ENCODE measurements at places on chromosomes 1 and 21. TPM values are rescaled to one million over a fixed set of nuclear protein-coding genes. Genes with fewer than 3 reads are reported as not detected.

DNA sequence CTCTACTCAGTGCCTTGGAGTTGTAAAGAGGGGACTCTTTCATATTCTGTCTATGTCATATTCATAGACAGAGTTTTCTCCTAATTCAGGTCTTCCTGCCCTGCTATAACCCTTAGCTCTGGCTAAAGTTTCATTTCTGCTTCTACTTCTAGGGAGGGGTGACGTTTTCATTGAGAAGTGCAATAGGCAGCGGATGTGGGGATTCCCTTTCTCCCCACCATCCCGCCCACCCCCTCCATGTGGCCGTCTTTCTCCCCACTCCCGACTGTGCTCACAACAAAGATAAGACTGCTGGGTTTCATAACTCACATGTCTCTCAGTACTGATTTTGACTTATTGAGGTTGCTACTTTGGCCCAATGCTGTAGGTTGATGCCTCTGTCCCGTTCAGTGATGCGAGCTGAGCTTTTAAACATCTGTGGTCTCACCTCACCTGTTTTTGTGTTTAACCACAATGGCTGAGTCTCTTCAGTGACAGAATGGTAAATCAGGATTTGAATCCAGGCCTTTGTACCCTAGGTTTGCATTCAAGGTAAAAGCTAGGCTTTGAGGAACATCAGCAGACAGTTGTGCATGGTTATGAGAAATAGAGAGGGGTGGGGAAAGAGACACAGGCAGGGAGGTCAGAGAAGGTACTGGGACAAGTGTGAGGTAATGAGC, 7.8 kb upstream of the KIF14 start:
- no peak for DNase-seq

DNA sequence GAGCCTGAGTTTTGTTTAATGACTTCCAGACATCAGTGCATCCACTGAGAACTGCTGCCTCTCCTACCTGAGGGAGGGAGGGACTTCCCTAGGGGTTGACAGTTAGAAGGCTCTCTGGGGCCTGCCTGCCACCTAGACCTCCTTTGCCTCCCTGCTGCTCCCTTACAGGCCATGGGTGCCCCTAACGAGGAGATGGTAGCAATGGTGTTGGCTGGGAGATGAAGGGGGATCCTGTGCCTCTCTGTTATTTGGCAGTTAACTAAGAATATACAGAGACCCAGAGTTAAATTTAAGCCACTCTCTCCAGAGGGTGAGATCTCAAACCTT, 66.1 kb downstream of the UBE2U start:
- DNase-seq = no peak

DNA sequence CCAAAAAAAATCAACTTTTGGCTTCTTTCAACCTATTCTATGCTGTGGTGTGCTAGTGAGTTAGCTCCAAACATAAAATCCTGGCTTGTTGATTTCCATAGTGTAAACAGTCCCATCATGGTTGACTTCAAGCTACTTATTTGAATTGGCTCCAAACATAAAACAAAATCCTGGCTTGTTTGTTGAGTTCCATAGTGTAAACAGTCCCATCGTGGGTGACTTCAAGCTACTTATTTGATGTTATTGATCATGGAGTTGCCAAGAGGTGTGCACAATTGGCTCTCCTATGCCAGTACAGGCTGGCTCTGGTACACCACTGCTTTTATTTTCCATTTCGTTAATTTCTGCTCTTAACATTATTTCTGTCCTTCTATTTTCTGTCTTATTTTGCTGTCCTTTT, 1.8 kb upstream of the COA6 start:
- DNase-seq = no peak

DNA sequence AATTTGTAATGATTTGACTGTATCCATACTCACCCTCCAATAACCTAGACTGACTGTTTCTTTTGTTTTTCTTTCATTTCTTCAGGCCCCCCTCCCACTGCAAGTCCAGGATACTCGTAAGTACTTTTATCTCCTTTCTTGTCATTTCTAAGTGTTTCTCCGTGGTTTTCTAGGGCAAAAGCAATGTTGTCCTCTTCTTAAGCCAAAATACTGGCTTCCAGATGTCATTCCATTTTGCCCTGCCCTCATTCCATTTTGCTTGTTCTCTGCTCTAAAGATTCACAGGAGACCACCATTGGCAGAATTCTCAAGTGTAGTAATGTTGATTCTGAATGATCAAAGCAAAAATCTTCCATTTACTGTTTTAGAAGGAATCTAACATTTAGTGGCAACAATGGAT, 152.8 kb upstream of the UBE2U start:
- no peak for DNase-seq

DNA sequence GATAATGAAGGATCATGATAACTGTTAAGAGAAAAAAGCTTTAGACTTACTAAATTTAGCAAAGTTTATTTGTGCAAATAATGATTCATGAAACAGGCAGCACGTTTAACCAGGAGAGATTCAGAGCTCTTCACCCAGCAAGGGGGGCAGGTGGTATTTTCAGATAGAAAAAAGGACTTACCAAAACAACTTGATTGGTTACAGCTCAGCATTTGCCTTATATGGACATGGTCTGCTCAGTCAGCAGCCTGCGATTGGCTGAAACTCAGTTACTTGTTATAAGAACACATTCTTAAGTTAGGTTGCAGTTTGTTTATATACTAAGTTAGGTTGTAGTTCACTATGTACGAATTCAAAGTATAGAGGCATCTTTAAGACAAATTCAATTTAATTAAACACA, 165.6 kb downstream of the DUSP10 start:
- DNase-seq = no peak

DNA sequence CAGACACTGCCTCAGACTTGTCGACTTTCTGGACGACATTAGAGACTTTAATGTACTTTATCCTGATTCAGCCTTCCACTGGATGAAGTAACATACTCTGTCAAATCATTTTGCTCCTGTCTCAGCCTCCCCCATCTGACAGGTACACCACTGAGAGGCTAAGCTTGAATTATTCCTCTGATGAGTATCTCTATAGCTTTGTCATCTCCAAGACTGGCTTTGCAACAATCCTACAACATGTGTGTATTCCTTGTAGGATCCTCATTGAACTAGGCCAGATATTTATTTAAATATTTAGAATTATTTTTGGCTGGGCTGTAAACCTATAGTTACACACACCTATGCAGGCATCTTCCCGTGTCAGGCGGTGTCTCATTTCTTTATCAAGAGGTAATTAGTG, 1.1 kb upstream of the TRIM58 start:
- no peak for DNase-seq

Gene UBL4B
- total RNA-seq = 11.7 TPM

Gene OR2W3
- total RNA-seq = 0.32 TPM

DNA sequence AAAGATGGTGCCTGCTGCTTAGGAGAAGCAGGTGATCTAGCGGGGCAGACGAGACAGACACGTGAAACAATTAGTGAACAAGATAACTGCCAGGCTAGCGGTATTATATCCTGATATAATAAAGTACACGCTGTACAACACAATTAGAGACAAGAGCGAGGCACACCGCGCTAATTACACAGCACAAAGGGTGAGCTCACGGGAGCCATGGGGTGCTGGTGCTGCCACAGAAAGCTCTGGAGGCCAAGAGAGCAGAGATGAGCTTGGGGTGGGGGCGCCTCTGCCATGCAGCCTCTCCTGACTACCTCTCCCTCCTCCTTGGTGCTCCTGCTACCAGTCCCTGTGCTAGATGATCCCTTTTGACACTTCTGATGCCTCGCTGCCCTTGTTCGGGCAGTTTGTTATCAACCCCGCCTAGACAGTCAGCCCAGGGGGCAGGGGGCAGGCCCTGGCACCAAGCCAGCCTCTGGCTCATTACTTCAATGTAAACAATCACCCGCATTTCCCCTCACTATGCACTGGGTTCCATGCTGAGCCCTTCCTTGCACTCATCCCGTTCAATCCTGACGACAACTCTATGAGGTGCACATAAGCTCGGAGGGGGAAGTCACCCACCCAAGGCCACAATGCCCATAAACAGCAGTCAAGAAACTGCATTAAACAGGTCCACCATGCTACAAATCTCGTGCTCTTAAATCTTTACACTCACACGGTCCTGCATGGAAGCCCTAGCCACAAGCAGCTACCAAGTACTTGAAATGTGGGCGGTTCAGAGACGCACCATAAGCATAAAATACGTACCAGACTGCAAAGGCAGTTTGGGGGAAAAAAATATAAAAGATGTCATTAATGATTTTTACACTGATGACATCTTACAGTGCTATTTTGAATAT, 103.0 kb downstream of the SSBP3 start:
- no peak for DNase-seq

DNA sequence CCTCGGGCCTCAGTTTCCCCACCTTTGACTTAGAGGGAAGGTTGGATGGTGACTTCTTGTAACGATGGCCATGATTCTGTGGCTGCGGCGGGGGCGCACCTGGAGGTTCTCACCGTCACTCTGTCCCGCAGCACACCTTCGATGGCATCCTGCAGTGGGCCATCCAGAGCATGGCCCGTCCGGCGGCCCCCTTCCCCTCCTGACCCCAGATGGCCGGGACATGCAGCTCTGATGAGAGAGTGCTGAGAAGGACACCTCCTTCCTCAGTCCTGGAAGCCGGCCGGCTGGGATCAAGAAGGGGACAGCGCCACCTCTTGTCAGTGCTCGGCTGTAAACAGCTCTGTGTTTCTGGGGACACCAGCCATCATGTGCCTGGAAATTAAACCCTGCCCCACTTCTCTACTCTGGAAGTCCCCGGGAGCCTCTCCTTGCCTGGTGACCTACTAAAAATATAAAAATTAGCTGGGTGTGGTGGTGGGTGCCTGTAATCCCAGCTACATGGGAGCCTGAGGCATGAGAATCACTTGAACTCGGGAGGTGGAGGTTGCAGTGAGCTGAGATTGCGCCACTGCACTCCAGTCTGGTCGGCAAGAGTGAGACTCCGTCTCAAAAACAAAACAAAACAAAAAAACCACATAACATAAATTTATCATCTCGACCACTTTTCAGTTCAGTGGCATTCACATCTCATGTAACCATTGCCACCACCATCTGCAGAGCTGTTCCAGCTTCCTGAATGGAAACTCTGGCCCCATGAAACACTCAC, 2.1 kb upstream of the PFKL start:
- peak; percentile 69 for DNase-seq

Gene CYP4A11
- not detected for total RNA-seq

Gene RAB3B
- total RNA-seq = 4.0 TPM

Gene IL20
- total RNA-seq = not detected

Gene KRTAP19-3
- not detected for total RNA-seq

DNA sequence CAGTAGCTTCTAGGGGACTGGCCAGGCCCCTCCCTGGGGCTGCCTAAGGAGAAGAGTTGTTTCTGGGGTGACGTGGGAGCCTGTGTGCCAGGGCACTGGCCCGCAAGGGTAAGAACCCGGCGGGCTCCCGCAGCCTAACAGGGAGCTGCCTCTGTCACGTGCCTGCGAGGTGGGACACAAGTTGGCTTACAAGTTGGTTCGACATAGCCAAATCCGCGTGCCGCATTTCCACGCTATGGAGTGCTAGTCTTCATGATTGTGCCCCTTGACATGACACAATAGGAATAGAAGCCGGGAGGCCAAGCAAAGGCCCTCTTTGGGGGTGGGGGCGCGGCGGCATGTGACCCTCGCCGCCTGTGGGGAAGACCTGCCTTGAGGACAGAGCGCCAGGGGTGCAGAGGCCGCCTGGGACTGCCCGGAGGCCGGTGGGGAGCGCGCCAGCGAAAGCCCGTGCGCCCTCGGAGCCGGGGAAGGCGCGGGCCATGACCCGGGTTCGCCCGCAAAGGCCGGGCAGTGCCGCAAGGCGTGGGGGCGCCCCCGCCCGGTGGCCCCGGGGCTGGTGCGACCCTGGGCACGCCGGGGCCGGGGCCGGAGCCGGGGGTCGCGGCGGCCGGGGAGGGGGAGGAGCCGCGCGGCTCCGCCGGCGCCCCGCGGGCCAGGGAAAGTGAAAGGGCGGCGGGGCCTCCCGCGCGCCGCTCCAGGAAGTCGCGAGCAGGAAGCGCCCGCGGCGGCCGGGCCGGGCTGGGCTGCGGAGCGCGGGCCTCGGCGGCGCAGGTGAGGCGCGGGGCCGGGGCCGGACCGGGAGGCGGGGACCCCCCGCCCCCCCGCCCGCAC, at the start of gene SLC37A1:
Gene SLC37A1 (plus strand): TSS at position 702 of the 834 bp plus-strand sequence. CDS start 4,603 bp downstream, outside the sequence.
- DNase-seq = no peak
